ENCODE measurements at places on chromosomes 2 and 18. TPM values are rescaled to one million over a fixed set of nuclear protein-coding genes. Genes with fewer than 3 reads are reported as not detected.

DNA sequence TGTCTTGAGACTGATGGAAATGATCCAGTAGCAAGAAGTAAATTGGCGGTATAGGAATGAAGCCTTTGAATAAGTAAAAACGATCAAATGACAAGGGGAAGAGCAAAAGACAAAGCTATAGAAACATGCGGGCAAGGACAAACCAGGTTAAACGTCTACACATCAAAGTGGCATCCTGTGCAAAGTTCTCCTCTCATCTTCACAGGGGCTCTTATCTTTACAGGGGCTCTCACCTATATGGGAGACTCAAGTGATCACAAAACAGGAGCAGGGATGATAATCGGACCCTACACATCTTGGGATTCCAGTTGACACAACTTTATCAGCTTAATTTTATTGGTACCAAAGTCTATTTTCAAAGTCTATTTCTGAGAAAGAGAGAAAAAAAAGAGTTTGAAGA lies 1778.9 kb upstream of the CELF4 start:
- DNase-seq = no peak

- no peak for DNase-seq
Observed at GRCh38 chr2:20525041-20526035, 78.5 kb downstream of the RHOB start.

DNA sequence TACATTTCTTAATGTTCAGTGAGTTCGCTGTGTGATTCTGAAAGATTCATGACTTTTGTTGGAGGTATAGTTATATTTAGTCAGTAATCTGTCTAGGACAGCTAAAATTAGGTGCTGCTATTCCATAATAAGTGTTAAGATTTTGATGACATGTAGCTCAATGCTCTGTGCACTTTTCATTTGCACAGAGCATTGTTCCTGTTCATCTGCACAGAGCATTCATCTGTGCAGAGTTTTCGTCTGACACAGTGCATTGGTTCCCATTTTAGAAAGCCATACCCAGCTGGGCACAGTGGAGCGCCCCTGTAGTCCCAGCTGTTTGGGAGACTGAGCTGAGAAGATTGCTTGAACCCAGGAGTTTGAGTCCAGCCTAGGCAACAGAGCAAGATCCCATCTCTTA lies 8.6 kb downstream of the POLI start:
- DNase-seq = no peak

GRCh38 chr2:16653799-16654198 lies 11.8 kb downstream of the CYRIA start:
- no peak for DNase-seq

DNA sequence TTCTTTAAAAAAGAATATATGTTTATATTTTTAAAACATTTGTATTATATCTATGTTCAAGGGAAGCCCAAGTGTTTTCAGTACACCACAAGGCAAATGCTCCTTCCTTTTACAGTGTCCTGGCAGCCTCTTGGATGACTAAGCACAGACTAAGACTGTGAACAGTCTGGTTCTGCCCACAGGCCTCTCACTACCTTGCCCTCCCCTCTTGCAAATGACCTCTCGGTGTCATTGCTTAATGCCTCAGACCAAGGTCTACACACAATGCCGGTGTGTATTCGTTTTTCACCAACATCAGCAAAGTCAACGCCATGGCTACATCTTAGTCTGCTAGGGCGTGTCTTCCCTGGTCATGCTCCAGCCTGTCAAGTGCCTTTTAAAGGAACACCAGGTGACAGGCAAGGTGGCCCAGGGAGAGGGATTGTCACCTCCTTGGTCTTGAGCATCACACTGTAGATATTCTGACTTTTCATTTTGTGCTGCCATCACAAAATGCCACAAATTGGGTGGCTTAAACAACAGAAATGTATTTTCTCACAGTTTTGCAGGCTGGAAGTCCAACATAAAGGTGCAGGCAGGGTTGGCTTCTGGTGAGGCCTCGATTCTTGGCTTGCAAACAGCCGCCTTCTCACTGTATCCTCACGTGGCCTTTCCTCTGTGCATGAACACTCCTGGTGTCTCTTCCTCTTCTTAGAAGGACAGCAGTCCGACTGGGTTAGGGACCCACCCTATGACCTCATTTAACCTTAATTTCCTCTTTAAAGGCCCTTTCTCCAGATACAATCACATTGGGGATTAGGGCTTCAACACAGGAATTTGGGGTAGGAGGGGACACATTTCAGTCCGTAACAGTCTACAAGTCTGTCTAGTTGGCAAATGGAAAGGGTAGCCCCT lies 266.5 kb downstream of the KLHL29 start:
- DNase-seq = no peak

Gene ANKRD30BL
- not detected for total RNA-seq

Gene VWA3B
- total RNA-seq = 4.1 TPM

- DNase-seq = no peak
Observed at GRCh38 chr2:178863856-178864620, 56.8 kb upstream of the TTN start.

DNA sequence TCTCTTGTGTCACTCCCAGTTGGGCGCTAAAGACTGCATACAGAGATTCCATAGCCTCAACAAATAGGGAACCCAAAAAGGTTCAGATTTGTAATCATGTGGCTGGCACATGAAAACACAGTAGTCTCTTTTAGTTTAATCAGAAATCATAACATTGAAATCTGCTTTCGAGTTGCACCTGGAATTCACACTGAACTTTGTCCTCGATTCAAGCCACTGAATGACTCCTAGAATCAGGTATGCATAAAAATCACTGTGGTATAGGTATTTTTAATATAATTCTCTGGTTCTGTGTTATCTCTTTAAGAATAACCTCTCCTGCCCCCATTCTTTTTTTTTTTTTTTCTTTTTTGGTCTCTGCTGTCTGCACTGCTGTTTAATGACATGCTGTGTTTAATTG lies 150.2 kb downstream of the KCNH7 start:
- no peak for DNase-seq

- DNase-seq = no peak
Observed at GRCh38 chr2:238922435-238922834, 74.5 kb downstream of the TWIST2 start.

DNA sequence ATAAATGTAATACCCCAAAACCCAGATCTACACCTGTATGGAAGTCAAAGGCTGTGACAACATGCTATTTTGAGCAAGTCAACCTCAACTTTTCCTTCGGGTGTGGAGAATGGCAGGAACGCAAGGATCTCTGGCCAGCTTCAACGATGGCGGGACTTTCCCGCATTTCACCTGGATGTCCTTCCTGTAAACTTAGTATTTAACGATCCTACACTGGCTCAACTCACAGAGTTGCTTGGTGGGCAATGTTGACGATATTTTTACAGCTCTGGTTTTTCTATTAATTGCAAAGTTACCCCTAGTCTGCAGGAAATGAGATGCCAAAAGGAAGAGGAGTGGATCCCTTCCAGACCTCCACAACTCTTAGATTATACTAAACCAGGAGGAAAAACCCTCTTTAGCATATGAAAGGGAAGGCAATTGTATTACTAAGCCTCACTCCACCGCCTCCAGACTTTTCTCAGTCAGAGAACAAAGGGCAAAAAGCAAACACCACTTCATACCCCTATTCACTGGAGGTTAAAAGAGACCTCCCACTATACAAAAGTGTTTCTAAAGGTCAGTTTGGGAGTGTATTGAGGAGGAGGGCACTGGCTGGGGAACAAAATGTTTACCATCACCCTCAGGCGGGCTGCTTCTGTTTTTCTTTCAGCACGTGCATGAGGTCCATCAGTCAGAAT lies 56.5 kb upstream of the ACVR1 start:
- no peak for DNase-seq

GRCh38 chr2:60354713-60355112 lies 198.7 kb downstream of the BCL11A start:
- DNase-seq = no peak

Gene KRTCAP3
- total RNA-seq = 23.9 TPM

GRCh38 chr2:4576075-4576474 lies 872.7 kb downstream of the DCDC2C start:
- no peak for DNase-seq

Gene ZNF396
- total RNA-seq = 4.8 TPM

Gene IL1R2
- total RNA-seq = 0.48 TPM

Gene DSG1
- total RNA-seq = 40.8 TPM

GRCh38 chr2:200242570-200242969 lies 63.9 kb upstream of the SPATS2L start:
- DNase-seq = no peak

DNA sequence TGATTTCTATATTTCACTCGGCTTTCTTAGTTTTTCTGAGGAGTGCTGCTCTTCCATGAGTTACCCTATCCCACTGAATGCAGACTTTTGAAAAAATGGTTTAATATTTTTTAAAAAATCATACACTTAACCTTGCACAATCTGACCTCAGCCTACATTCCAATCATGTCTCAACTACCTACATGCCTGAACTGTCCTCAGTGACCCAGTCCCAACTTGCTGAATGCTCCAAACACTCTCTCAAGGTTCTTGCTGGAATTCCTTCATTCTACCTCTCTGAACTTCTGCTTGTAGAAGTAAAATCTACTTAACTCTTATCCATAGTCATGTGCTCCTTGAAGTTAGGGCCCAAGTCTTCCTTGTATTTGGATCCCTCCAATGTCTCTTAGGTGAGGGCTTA lies 181.6 kb downstream of the XIRP2 start:
- no peak for DNase-seq

Gene SPR
- 16.0 TPM for total RNA-seq

Gene RGPD4
- not detected for total RNA-seq

DNA sequence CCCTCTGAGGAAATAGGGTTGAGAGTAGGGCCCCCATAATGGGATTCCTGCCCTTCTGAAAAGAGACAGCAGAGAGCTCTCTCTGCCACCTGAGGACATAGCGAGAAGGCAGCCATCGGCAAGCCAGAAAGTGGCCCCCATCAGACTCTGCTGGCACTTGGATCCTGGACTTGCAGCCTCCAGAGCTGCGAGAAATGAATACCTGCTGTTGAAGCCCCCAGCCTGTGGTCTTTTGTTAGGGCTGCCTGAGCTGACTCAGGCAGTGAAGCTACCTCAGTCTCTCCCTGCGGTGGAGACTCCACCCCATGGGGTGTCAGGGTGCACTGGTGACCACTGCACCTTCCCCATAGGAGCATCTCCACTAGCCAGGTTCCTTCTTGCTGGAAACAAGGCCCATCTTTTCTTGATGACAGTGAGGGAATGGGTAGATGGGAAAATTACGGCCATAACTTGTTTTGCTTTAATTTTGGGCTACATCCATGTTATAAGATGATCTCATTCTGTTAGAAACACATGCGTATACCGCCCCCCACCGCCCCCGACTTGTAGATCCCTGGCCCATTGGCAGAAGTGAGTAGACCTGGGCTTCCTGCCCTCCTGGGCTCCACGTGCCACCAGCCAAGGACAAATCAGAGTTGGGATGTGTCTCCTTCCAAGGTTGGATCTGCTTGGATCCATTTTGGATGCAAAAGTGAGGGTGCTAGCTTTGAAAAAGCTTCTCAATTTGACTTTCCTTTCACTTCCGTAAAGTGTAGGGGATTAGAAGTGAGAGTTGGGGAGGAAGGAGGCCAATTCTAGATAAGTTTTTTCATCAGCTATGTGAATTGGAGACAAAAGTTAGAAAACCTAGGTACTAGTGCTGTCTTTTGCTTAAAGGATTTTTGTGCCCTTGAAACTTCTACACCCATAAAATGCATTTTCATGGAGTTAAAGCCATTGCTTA lies 42.9 kb downstream of the NCK2 start:
- no peak for DNase-seq

DNA sequence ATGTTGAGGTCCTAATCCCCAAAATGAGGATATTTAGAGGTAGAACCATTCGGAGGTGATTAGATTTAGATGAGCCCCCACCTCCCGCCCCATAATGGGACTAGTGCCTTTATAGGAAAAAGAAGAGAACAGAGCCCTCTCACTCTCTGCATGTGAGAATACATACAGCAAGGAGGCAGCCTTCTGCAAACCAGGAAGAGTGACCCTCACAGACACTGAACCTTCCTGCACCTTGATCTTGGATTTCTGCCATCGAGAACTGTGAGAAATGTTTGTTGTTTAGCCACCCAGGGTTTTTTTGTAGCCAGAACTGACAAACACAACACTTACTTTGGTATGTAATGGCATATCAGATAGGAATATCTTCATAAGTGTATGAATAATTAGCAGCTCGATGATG lies 83.7 kb downstream of the XIRP2 start:
- DNase-seq = no peak

DNA sequence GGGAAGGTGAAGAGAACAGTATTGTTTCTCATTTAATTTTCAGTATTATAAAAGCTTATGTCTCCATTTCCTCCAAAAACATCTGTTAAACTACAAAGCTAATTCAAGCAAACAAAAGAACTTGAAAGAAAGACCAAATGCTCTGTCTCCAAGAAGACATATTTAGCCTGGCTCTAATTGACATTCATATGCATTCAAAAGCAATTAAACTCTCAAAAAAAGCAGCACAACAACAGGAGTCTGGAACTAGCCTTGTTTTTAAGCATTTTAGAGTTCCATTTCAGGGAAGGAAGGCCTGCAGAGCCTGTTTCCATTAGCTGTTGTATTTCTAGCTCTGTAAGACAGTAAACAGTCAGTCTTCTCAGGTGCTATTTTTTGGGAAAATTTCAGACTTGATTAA lies 447.9 kb downstream of the TDRD15 start:
- no peak for DNase-seq

DNA sequence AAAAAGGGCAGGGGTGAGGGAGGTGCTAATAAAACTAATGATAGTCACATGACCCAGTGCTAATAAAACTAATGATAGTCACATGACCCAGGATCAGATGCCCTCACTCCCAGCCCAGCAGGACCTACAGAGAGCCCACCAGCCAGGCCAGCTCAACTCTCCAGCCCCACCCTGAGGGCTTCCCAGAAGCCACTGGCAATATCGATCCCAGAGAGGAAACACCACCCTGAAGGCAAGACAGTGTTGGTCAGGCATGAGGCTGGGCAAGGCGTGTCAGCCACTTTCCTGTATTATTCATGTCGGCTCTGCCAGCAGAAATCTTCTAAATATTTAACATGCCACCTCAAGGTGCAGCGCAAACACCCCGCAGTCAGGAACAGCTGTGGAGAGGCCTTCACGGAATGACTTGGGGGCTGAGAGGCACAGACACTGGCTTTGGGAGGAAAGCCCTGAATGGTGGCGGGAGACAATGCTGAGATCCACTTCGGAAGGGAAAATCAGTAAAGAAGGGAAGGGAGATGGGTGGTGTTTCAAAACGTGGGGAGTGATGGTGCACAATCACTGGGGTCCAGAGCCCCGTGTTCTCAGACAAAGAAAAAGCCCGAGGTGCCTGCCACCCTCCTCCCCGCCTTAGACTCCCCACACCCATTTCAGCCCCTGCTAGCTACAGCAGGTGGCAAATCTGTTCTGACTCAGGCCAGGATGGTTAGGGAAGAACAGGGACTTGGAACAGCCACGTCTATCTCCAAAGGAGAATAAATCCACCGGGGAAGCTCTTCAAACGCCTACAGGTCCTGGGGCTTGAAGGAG lies 1.4 kb downstream of the REEP1 start:
- DNase-seq = peak; percentile 39

- DNase-seq = no peak
Observed at GRCh38 chr2:39704540-39704939, 38.8 kb downstream of the TMEM178A start.

- DNase-seq = no peak
Observed at GRCh38 chr2:68103030-68103708, 40.4 kb upstream of the C1D start.

Gene IMPA2
- total RNA-seq = 53.6 TPM

GRCh38 chr2:18803141-18803939 lies 214.0 kb upstream of the NT5C1B start:
- no peak for DNase-seq
